Gastrocnemius medialis (tissue), 4 donors: ENCODE measurements at places on chromosomes 6 and 20.
A peak's percentile ranks its signal among the peaks of the same experiment; 100 is the strongest.

- DNase-seq = no peak
- H3K27ac ChIP-seq = no peak overlapping the region
- H3K36me3 ChIP-seq = no peaks in the 10 kb centered on the region
- no peaks in the 10 kb centered on the region for H3K27me3 ChIP-seq
- H3K4me3 ChIP-seq = no peak overlapping the region
Measured at GRCh38 chr6:137550535-137550934, 56.3 kb upstream of the OLIG3 start.

DNA sequence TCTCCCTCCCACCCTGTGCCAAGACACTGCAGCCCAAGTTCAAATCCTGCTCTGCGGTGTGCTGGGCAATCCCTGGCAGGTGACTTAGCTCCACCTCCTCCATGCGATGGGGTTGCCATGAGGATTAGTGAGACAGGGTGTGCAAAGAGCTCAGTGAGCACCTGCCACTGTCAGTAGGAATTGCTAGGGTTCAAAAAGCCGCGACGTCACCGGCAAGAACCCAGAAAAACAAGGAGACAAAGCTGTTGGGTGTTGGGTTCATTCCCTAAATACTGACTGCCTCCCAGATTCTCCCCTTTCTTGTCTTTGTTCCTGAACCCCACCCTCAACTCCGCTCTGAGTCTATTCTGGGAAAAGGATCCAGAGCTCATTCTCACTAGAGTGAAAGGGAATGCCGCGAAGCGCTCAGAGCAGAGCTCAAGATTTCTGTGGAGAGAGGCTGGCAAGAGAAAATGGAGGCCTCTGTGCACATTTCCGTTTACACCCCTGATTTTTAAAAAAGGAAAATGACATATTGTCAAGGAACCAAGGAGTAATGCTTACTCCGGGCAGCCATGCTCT lies 13.3 kb downstream of the PMEPA1 start:
- H3K27me3 ChIP-seq = no peaks in the 10 kb centered on the region
- peaks cover 8% of the 10 kb centered on the region for H3K4me1 ChIP-seq
- no peak overlapping the region for H3K27ac ChIP-seq
- no peak overlapping the region for H3K4me3 ChIP-seq
- no peaks in the 10 kb centered on the region for H3K36me3 ChIP-seq

DNA sequence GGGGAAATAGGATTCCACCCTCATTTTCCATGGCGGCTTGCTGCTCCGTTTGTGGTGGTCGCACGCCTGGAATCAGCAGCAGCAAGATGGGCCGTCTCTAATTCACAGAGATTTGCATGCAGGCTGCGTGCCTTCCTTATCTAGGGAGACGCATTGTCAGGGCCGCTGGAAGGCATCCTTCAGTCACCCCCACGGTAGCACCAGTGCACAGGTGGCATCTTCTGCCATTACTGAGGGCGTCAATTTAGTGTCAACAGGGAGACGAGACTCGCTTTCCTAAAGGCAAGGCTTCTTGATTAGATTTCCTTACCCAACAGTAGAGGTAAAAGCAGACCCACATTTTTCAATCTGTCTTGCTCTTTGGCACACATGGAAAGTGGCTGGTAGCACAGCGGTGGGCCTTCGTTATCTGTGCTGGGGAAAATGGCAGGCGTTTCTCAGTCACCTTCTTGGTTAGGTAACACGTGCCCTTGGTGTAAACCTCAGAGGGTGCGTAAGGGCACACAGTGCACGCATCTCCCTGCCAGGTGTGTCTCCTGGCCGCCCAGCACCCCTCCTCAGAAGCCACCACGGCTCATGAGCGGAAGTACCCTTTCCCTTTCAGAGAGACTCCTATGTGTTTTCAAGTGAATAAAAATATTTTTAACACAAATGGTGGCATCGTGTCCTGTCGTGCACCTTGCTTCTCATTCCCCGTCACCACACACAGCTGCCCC lies 27.3 kb upstream of the VSTM2L start:
- DNase-seq = no peak
- H3K4me1 ChIP-seq = no peaks in the 10 kb centered on the region
- no peak overlapping the region for H3K27ac ChIP-seq
- no peak overlapping the region for H3K4me3 ChIP-seq
- H3K27me3 ChIP-seq = no peaks in the 10 kb centered on the region

GRCh38 chr20:62192635-62193034 lies 9.8 kb downstream of the MTG2 start:
- no peaks in the 10 kb centered on the region for H3K4me1 ChIP-seq
- no peaks in the 10 kb centered on the region for H3K27me3 ChIP-seq
- no peak overlapping the region for H3K4me3 ChIP-seq
- H3K27ac ChIP-seq = no peak overlapping the region
- H3K36me3 ChIP-seq = peaks cover 3% of the 10 kb centered on the region
- no peak for DNase-seq

DNA sequence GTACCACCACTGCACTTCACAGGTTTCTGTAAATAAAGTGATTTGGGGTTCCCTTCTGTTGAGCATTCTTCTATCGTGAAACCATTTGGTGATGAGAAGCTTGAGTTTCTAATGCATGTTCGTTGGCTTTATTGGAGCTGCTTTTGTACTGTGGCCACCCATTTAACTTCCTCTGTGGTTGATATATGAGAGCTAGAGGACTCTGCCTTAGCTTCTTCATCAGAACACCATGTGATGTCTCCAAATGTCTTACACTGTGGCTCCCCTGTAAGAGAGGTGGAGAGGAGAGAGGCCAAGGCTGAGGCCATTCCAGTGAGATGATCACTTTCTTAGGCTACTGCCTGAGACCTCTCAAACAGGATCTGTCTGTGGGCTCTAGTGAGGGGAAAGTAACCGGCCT lies 114.5 kb downstream of the SLC16A10 start:
- no peak overlapping the region for H3K4me3 ChIP-seq
- H3K27ac ChIP-seq = peak overlapping the region; percentile 3
- H3K36me3 ChIP-seq = no peaks in the 10 kb centered on the region
- DNase-seq = no peak
- H3K4me1 ChIP-seq = peaks cover 15% of the 10 kb centered on the region
